NCI-H1694 treated with DMSO at 0.1 percent for 48 hours (cell line): ENCODE measurements at places on chromosomes 13 and 19.

GRCh38 chr19:33634361-33635091 lies 12.8 kb downstream of the CHST8 start:
- DNase-seq = no peak

DNA sequence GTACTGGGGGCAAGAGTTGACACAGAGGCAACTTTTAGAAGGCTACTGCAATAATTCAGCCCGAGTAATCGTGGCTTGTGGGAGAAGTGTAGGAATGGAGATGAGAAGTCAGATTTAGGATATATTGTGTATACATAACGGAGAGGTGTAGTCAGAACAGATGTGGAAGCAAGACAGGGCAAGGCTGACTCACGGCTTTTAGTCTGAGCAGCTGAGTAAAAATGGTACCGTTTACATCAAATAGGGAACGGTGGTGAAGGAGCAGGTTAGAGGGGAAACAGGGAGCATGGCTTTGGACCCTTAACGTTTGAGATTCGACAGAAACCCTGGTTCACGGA lies 796 bp upstream of the LSM14A start:
- no peak for DNase-seq

DNA sequence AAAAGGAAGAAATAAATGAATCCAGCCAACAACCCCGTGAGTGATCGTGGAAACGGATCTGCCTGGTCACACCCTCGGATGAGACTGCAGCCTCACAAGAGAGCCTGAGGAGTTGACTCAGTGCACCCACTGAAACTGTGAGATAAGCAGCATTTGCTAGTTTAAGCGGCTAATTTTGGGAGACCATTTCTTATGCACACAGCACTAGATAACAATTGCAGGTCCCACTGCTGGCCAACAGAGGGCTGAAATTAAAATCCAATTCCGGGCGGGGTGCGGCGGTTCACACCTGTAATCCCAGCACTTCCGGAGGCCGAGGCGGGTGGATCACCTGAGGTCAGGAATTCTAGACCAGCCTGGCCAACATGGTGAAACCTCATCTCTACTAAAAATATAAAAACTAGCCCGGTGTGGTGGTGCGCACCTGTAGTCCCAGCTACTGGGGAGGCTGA lies 3.6 kb downstream of the UQCR11 start:
- DNase-seq = no peak

DNA sequence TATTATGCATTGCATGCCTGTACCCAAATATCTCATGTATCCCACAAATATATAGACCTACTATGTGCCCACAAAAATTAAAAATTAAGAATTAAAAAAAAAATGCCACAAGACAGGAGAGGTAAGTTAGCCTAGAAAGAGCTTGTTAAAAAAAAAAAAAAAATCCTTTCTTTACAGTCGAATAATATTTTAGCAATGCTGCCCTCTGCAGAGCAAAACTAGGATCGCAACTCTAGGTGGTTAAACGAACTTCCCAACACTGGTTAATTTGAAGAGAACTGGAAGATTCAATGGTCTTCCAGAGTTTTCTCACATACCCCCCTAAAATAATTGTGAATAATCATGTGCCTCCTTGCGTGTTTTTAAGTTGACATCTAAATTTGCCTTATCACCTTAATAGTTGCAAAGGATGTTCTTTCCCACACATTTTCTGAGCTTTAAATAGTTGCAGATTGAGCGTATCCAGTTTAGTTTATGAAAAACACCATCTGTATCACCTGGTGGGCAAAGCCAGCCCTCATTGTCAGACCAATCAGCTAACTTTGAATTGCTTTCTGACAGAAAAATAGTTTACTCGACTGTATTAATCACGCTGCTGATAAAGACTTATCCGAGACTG lies 47.4 kb upstream of the RCBTB2 start:
- peak; percentile 47 for DNase-seq

- DNase-seq = peak; percentile 57
Measured at GRCh38 chr13:43304945-43305344, 281.6 kb downstream of the DNAJC15 start.

DNA sequence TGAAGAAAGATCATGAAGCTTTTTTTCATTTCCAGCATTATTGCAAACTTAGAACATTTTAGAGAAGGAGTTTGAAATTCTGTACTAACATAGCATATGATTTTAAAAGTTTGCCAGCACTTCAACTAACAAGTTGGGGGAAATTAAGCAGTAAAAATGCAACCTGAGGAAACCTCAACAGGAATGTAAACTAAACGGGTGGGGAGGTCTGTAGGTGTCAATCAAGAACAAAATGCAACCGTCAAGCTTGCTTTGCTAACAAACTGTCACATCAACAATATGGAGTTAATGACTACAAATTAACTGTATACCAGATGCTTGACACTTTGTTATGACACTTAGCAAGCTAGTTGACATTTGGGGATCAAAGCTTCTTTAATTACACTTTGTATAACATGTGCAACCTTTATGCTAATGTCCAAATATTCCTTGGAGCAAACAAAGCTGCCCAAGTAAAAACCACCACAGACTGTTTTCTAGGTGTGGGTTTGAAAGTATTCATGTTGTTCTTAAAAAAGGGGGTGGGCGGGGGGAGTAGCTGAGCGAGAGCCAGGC lies 52.1 kb downstream of the DACH1 start:
- peak; percentile 87 for DNase-seq

GRCh38 chr13:110640591-110641029 lies 25.3 kb downstream of the NAXD start:
- DNase-seq = no peak

- no peak for DNase-seq
Measured at GRCh38 chr13:97696921-97697320, 256.6 kb upstream of the IPO5 start.

DNA sequence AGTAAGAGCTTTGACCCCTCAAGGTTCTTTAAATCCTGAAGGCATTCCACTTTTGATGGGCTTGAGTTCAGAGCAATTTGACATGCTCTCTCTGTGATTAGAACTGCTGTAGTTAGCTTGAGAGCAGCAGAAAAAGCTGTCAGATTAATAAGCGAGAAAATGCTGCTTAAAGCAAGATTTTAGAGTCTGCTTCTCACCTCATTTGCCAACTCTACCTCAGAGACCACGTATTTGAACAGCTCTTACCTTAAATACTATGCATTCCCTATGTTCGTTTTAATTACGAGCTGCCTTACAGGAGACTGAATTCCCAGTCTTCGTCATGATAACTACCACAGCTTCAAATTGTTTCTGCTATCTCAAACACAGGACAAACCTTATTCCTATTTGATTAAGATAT lies 253.4 kb downstream of the SLITRK6 start:
- DNase-seq = no peak

DNA sequence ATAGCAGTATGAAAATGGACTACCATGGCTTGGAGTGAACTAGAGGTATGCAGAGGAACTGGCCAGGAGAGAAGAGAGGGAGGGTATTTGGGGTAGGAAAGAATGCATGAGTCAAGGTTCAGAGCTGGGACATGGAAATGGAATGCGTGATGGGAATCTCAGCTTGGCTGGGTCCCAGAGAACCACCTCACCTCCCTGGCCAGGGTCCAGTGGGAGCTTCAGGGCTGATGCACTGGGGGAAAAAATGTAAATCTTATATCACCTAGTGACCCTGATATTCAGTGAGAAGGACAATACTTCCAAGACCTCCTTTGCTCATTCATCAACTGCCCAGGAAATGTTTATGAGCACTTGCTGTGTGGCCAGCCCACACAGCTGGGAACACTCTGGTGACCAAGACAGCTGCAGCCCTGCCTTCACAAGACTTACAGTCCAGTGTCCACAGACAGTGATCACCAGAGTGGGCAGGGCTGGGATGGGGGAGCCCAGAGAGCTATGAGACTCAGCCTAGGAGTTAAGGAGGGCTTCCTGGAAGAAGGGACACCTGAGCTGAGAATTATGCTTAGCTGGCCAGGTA lies 12.8 kb downstream of the IGSF23 start:
- no peak for DNase-seq

GRCh38 chr13:50326811-50327210 lies 311.6 kb downstream of the KCNRG start:
- no peak for DNase-seq

GRCh38 chr13:98697791-98698190 lies 54.7 kb downstream of the SLC15A1 start:
- DNase-seq = no peak
